Endodermal cell (in vitro differentiated cells): ENCODE measurements at places on chromosomes 11 and 22.

DNA sequence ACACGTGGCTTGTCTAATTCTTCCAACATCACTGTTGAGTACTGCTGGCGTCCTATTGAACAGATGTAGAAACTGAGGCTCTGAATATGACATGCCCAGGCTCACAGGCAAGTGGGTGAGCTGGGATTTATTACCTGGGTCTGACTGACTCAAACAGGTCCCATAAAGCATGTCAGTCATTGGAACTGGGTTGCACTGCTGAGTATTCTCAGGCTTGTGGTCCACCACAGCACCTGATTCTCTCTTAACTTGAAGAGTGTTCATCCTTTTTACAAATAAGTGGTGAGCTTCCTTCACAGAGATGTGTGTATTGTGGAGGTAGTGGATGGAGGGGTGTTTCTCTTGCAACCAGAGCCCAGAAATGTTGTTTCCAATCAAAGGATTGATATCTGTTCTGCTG is 44.5 kb downstream of the SC5D start:
- DNase-seq, result no peak

DNA sequence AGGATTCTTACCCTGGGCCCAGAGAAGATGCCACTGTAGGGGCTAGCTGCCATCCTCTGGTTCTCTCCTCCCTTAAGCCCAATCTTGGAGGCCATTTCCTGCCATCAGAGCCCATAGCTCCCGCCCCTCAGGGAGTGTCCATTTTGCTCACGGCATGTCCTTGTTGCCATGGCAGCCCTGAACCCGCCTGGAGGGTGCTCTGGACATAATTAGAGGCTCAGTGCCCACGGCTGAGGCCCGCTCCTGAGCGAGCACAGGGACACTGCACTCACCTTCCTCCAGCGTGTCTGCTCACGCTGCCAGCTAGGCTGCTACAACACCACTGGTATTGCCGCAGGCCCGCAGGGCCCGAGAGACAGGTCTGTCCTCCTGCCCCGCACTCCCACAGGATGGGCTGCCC is 11.1 kb upstream of the SUSD2 start:
- no peak for DNase-seq

DNA sequence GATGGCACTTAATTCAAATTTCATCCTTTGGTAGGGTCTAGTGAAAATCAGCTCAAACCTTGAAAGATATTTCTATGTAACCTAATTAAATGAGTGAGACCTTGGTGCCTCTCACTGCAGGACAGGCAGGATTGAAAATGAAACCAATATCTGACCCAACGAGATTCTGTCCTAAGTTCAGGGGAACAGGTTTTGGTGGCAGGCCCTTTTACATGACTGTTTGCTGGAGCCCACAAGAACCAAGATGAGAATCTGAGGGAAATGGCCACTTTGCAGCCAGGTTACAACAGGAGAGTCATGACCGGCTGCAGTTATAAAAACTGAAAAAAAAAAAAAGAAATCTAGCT is 130.2 kb downstream of the TRIM44 start:
- no peak for DNase-seq

DNA sequence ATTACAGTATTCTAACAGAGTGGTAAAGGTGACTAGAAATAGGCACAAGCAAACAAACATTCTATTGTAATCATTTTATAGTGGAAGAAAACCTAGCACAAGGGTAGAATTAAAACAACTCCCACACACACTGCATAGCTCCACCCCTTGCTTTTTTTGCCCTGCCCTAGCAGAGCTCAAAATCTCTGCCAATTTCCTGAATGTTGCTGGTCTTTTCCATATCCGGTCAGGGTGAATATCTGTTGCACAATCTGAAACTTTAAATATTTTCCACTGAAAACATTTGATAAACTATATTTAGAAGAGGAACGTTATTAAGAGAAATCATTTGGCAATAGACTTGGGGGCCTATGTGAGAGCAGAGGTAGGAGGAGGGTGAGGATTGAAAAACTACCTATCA is 2.7 kb downstream of the SPA17 start:
- no peak for DNase-seq

GRCh38 chr22:50507421-50507990 is at the start of gene LMF2:
LMF2 (minus strand) TSS chr22:50507702; CDS start chr22:50507675, 27 bp downstream.
- DNase-seq, result peak; percentile 99

DNA sequence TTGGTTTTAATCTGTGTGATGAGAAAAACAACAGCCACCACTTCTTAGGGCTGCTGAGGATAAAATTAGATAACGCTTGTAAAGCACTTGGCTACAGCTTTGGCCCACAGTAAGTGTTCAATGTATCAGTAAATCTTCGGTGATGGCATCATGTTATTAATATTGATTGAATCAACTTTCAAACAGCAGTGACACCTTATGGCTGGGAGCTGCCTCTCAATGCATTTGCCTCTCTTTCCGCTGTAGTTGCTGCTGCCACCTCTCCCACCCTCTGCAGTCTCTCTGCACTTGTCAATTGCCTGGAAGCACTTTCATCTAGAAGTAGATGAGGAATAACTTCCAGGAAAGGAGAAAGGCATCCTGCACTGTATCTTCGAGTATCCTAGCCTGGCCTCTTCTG is 491.1 kb downstream of the OPCML start:
- no peak for DNase-seq

GRCh38 chr11:75428989-75429640 is 3.9 kb downstream of the KLHL35 start:
- no peak for DNase-seq

DNA sequence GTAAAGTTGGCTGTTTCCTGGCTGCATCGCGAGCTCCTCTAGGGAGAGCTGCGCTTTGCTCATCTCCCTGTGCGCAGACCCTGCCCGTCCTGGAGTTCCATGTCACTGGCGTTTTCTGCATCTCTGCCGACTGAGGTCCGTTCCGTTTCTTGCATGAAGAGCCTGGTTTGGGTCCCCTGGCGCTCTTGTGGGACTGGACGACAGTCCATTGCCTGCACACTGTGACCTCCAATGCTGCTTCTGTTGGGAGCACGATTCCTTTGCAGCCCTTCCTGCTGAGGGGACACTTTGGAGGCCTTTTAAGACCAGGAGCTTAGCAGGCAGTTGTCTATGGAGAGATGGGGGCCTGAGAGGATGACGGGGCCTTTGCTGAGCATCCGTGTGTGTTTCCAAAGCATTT is 90.3 kb downstream of the TBC1D22A start:
- DNase-seq, result peak; percentile 18

GRCh38 chr11:116962108-116962507 is 124.7 kb upstream of the APOA1 start:
- no peak for DNase-seq

GRCh38 chr22:42786606-42787356 is 66.1 kb upstream of the A4GALT start:
- peak; percentile 47 for DNase-seq

DNA sequence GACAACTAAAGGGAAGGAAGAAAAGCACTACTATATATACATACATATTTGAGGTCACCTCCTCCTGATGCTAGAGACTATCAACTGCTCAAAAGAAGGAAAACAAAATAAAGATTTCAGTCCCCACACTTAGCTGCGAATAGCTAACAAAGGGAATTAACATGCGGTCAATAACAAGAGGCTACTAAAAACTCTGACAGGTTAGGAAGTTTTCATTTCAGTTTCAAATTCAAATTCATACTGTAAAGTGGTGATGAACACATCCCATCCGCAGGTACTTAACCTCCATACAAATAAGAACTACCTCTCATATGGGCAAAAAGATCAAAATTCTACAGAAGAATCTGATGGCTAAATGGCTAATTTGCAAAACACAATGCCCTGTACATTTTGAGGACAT is 2.6 kb downstream of the NAP1L4 start:
- no peak for DNase-seq
